ENCODE measurements at places on chromosomes 1 and 21. TPM values are rescaled to one million over a fixed set of nuclear protein-coding genes. Genes with fewer than 3 reads are reported as not detected.

Gene F13B
- not detected for total RNA-seq

Gene SGIP1
- total RNA-seq = 0.34 TPM

Gene CADM3
- 0.26 TPM for total RNA-seq

Gene RNU1-2
- total RNA-seq = 255 TPM

Gene CDC20
- total RNA-seq = 190 TPM

Gene FBXO2
- total RNA-seq = 1.9 TPM

DNA sequence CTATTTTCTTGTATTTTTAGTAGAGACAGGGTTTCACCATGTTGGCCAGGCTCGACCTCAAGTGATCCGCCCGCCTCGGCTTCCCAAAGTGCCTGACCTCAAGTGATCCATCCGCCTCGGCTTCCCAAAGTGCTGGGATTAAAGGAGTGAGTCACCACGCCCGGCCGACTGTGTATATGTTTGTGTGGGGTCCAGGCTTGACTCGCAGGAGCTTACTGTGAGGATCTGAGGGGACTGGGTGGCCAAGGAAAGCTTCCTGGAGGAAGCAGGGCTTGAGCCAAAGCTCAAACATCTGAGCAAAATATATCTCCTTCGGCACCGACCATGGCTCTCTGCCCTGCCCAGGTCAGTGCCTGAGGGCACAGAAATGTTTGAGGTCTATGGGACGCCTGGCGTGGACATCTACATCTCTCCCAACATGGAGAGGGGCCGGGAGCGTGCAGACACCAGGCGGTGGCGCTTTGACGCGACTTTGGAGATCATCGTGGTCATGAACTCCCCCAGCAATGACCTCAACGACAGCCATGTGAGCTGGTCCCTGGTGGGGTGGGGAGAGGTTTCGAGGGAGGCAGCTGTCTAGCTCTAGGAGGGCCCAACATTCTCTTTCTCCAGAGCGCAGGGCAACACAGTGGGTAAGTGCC, 10.5 kb downstream of the PADI3 start:
- DNase-seq = peak; percentile 60

- DNase-seq = peak; percentile 72
Observed at GRCh38 chr1:110916669-110917306, 43.8 kb downstream of the CD53 start.

DNA sequence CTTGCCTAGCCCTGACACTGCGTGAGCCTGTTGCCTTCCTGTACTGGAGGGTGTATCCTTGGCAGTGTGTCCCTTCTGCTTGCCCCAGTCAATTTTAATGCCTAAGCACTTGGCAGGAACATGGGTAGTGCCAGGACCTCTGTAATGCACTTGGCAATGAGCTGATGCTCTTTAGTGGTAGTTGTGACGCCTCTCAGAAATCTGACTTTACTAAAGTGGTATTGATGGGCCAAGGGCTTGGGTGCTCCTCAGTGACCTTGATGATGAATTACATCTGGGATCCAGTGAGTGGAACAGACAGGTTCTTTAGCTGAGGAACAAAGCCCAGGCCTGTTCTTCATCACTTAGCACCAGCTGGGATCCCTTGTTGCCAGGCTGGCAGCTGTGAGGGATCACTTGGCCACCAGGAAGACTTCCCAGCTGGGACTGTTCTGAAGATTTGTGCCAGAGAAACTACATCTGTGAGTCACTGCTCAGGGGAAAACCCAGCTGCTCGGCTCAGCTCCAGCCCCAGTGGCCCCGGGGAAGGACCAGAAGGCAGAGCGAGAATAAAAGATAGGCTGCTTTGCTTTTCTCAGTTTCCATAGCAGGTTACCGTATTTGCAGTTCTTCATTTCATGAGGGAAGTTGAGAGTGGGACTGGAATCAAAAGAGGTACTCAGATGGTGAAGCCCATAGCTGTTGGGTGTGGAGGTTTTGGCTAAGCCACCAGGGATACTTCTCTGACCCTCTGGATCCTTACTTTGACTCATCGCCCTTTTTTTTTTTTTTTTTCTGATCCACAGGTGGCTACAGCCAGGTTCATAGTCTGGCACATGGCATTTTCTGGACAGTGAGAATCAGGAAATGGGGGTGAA, 28.5 kb upstream of the KCNA2 start:
- peak; percentile 92 for DNase-seq

GRCh38 chr21:45001134-45002095, 61.6 kb downstream of the SLX9 start:
- peak; percentile 90 for DNase-seq

GRCh38 chr1:68199603-68200002, 32.7 kb downstream of the WLS start:
- no peak for DNase-seq

- peak; percentile 7 for DNase-seq
Observed at GRCh38 chr1:115924770-115925169, 51.5 kb upstream of the SLC22A15 start.

DNA sequence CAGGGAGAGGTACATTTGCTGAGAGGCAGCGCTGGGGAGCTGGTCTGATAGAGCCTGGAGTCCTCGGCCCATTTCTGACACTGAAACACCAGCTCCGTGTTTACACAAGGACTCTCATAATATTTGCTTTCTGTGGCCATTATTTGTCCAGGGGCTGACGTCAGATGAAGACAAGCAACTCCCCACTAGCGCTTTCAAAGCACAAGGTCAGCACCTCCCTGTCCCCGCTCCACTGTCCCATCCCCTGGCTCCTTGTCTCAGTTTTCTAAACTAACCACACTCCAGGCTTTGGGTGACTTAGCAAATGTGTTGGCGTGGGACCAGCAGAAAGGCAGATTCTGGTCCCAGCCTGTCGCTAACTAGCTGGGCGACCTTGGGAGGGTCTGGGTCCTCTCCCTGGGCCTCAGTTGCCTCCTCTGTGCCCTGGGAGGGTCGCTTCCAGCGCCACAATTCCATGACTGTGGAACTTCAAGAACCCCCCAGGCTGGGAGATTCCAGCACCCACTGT, 37.4 kb upstream of the ZBTB40 start:
- DNase-seq = no peak

GRCh38 chr1:208535511-208535910, 291.3 kb upstream of the PLXNA2 start:
- DNase-seq = no peak

DNA sequence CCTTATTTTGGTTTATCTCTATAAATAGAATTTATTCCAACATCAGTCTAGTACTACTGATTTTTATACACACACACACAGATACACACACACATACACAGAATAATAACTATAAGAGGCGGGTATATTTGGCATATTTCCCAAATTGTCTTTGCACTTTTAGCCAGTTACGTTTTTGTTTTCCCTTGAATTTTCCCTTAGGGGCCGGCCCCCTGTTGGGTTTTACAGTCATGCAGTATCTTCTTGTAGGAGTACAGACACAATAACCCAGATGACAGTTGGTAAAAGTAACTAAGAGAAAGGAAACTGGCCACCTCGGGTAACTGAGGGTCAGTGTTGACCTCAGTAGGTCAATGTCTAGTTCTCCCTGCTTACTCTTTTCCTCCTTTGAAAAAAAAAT, 50.9 kb downstream of the DISP1 start:
- DNase-seq = no peak

GRCh38 chr1:100866041-100866900, 28.4 kb downstream of the EXTL2 start:
- DNase-seq = peak; percentile 57

- no peak for DNase-seq
Observed at GRCh38 chr1:104868794-104869193, 1119.1 kb downstream of the AMY1C start.

DNA sequence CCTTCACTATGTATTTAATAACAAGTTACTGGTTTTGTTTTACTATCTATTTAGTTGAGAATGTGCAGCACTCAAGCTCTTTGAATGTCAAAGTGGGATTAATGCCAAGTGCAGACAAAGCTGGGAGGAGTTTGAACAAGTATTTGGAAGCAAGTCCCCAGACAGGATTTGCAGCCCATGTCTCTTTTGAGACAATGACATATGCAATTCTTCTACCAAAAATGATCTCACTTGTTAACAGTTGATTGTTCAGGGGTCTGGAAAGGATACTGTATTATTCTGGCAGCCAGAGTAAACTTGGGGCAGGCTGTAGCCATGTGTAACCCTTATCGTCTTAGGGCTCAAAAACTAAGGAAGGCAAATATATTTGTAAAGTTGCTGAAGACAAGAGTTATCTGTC, 15.8 kb downstream of the COLGALT2 start:
- DNase-seq = no peak
